ENCODE measurements at places on chromosomes 13 and 19. TPM values are rescaled to one million over a fixed set of nuclear protein-coding genes. Genes with fewer than 3 reads are reported as not detected.

The ZNF43 gene
- 8.7 TPM for total RNA-seq

The TMEM86B gene
- total RNA-seq, result 1.2 TPM

The MAP2K7 gene
- 8.3 TPM for total RNA-seq

The FGF22 gene
- total RNA-seq, result not detected

The RDH8 gene
- total RNA-seq, result not detected

The EPS8L1 gene
- 1.7 TPM for total RNA-seq

The RNF225 gene
- not detected for total RNA-seq

The N4BP2L2 gene
- 31.0 TPM for total RNA-seq

The DNAJC15 gene
- total RNA-seq, result 34.6 TPM

The DKKL1 gene
- not detected for total RNA-seq

The PPP1R15A gene
- 31.1 TPM for total RNA-seq

The ADGRE3 gene
- not detected for total RNA-seq

The INTS6 gene
- 35.2 TPM for total RNA-seq

The LIG1 gene
- 55.9 TPM for total RNA-seq

The ZNF625 gene
- total RNA-seq, result 6.6 TPM

The WDR62 gene
- total RNA-seq, result 19.4 TPM

The CRB3 gene
- 0.34 TPM for total RNA-seq

The RANBP3 gene
- total RNA-seq, result 130 TPM

The SBNO2 gene
- 9.3 TPM for total RNA-seq

The SLC8A2 gene
- not detected for total RNA-seq

The SYT3 gene
- not detected for total RNA-seq

The HNRNPM gene
- total RNA-seq, result 40.5 TPM

The RFPL4A gene
- not detected for total RNA-seq

The S1PR5 gene
- total RNA-seq, result 10.3 TPM

The LRG1 gene
- total RNA-seq, result 0.64 TPM

The ZNF728 gene
- not detected for total RNA-seq

The FREM2 gene
- total RNA-seq, result 0.76 TPM
